Activated CD4-positive, alpha-beta T cell treated with anti-CD3 and anti-CD28 coated beads for 4 hours (primary cell): ENCODE measurements at places on chromosomes 7 and 10.
A peak's percentile ranks its signal among the peaks of the same experiment; 100 is the strongest.

DNA sequence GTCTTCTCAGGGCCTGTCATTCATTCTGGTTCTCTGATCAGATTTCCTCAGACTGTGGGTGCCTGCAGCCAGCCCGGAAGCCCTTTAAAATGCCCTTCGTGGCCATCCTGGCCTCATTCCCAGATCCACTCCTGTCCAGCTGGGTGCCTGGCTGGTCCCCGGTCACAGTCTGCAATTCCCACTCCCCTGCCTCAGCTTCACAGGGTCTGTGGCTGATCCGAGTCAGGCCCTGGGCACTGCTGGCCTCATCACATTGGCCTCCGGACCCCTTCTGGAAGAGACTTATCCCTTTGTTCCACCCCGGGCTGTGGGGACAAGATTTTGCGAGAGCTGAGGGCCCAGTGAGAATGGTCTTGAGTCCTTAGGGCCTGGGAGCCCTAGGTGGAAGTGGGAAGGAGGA lies 12.1 kb downstream of the DOCK1 start:
- DNase-seq: no peak

GRCh38 chr10:125149680-125150047 lies 10.7 kb downstream of the CTBP2 start:
- no peak for DNase-seq

DNA sequence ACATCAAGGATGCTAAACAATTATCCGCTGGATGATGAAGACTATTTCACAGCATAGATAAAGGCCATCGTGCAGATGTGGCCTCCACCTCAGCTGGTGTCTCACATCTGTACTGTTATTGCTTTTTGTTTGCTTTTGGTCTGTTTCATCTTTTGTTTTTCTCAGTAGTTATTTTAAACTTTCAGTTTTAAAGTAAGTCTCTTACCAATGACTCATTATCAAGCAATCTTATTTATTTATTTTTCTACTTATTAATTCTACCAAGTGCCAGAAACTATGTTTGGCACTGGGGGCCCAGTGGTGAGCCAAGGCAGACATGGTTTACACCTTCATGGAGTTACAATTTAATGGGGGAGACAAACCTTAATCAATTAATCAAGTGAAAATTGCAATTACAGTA lies 250.9 kb upstream of the TMEM72 start:
- DNase-seq: no peak

DNA sequence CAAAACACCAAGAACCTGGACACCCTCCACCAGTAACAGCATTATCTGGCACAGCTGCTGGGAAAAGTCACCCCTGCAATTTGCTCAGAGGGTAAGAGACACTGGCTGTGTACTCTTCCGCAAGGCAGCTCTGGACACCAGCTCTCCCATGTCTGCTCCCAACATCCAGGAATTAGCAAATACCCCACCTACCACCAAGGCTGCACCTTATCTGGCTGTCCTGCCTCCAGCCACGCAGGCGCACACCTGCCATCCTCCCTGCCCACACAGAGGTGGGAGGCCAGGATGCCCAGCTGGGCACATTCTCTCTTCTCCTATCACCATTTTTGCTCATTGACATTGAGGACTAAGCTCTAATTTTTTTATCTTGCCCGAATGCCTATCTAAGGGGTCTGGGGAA lies 20.3 kb upstream of the BNIP3 start:
- DNase-seq: no peak

DNA sequence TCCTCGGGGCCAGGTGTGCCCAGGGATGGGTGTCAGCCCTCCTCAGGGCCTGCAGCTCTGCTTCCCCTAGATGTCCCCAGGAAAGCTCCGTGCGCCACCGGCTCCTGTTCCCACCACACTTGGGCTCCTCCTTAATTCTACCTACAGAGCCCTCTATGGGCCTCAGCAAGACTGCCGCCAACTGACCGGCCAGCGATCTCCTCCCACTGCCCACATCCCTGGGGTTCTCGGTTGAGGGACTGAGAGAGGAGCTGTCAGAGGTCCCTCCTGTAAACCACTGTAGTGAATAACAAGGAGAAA lies 5.3 kb upstream of the LDB3 start:
- DNase-seq: no peak

- DNase-seq: no peak
These were observed 18.5 kb upstream of the UBE3C start for GRCh38 chr7:157120181-157120580.

DNA sequence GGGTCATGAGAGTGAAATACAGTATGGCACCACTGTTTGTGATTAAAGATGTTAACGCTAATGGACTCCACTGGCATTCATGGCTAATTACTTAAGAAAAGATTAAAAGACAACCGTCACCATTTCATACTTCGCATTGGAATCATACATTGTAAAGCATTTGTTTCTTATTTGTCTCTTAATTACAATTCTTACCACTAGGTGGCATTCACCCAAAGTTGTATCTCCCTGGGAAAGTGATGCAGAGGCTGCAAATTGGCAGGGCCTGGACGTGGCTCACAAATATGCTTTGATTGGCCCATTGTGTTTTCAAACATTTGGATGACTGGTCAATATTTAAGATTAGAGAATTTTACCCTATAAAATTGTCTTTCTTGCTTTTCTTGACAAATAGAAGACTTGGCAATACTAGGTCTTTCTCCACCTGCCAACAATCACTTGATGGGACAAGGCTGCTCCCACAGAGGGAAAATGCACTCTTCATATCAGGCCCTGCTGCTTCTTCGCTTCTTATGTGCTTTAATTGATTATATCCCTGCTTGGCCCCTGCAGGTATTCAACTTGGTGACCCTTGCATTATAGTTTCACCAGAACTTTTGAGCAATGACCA lies 72.1 kb upstream of the STARD3NL start:
- DNase-seq: peak; percentile 6

GRCh38 chr7:33901199-33901598 lies 4.1 kb upstream of the BMPER start:
- no peak for DNase-seq

GRCh38 chr10:30751678-30752331 lies 122.3 kb upstream of the LYZL2 start:
- DNase-seq: peak; percentile 67

- DNase-seq: no peak
These were observed 5.9 kb upstream of the SUN1 start for GRCh38 chr7:826230-826917.

GRCh38 chr10:34160595-34160994 lies 654.5 kb downstream of the PARD3 start:
- DNase-seq: no peak

GRCh38 chr10:125149036-125149679 lies 11.2 kb downstream of the CTBP2 start:
- no peak for DNase-seq

- no peak for DNase-seq
These were observed 446.9 kb downstream of the KIF20B start for GRCh38 chr10:90148116-90148855.

DNA sequence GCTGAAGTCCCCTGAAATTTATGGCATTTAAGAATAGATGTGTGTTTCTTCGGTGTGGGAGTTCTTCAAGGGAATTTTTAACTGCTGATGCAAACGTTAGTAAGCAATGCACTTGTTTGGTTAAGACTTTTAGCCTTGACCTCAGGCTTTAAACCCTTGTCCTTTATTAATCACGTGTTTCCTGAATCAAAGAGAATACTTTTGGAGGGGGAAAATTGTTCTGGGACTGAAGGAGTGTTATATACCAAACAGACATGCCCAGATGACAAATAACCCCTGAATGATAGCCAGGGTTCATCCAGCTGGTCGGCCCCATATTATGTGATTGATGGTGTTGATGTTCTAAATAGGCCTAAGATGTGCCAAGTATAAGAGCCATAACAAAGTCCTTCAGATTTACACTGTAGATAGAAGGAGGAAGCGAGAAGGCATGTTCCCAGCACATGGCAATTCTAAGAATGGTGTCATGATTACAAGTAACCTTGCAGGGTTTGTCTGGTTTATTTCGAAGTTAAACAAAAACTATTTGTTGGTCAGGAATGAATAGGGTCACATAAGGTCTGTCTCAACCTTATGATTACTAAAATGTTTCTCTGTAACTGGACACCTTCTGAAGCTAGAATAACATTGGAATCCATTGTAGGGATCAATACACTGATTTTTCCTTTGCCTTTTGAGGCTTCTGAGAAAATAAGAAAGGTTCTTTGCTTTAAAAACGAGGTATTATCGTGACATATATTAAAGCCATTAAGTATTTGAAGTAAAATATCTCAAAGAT lies 124.2 kb upstream of the SEM1 start:
- no peak for DNase-seq

- DNase-seq: no peak
These were observed 22.6 kb downstream of the EPDR1 start for GRCh38 chr7:37942934-37943610.

DNA sequence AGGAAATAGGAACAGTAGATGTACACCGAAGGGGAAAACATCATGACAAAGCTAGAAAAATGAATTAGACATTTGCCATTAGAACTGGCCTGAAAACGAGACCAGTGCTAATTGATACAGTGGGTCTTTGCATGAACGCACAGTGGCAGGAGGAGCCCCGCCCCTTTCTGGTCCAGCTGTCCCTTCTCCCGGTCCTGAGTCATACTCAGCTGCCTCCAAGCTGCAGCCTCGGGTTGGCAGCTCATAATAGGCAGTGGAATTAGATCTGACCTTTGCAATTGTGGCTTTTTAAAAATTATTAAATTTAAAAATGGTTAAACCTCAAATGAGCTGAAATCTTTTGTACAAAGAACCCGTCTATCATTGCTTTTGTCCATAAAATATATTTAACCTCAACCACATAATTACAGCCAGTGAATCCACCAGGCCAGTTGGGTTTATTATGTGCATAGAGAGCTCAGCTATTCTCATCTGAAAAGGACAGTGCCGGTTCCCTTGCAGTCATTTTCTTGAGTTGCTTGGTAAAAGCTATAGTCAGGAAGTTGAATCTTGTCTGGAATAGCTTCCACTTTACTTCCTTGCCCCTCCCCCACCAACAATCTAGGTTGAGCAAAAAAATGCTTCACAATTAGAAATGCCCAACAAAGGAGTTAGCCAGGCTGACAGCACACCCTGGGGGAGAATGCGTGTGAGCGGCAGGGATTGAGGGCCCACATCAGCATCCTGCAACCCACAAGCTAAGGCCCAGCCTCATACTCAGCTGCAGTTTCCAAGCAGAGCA lies 147.1 kb downstream of the BUB3 start:
- DNase-seq: no peak

GRCh38 chr10:74991435-74991834 lies 120.0 kb upstream of the SAMD8 start:
- DNase-seq: no peak

- DNase-seq: no peak
These were observed 94.9 kb downstream of the GFRA1 start for GRCh38 chr10:116178086-116178605.

DNA sequence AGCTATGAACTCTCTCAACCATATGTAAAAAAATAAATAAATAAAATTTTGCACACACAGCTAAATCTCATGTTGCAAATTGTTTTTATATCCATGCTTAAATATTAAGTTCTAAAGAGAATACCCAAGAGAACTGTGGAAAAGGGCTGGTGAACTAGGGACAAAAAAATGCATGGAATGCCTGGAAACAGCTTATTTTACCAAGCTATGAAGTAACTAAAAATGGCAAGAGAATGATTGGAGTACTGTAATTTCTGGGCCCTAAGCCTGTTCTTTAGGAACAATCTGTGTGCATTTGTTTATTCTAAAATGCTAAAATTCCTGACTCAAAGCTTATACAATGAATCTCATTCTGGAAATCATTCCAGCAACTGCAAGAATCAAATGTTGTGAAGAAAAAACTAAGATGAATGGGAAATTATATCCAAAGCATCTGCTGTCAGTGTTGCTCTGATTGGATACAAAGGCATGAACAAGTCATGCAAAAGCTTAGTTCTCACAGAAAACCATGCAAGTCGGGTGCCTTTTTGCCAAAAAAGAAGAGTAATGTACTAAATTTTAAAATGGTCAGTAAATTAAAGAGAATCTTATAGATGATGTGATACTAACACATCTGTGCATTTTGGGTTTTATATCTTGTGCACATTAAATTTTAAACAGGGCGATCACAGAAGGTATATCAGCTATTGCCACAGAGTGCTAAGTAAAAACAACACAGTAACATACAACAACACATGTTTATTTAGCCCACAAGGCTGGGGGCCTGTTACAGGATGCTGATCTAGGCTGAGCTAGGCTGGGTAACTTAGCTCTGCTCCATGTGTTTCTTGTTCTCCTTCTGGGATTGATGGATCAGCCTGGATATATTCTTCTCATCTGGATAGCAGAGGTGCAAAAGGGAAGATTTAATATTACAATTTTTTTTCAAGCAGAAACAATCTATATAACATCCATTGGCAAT lies 453.5 kb upstream of the SEMA3A start:
- DNase-seq: no peak

GRCh38 chr10:132158122-132158741 lies 28.5 kb upstream of the DPYSL4 start:
- DNase-seq: peak; percentile 25

DNA sequence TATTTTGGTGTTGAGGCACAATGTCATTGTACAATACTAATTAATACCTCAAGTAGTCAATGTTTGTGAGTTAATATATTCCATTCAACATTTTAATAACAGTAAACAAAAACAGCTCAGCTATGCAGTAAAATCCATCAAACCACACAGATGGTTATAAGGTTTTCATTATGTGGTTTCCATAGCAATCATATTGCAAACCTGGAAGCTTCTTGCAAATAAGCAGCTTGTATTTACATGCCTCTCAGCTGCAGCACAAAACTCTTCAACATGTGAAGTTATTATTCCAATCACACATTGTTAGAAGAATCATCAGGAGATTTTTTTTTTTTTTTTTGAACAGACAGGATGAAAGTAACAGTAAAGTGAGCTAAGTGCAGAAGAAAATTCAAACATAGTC lies 170.2 kb downstream of the SKAP2 start:
- no peak for DNase-seq
